Osteocyte (in vitro differentiated cells): ENCODE measurements at places on chromosomes 7 and 10.

DNA sequence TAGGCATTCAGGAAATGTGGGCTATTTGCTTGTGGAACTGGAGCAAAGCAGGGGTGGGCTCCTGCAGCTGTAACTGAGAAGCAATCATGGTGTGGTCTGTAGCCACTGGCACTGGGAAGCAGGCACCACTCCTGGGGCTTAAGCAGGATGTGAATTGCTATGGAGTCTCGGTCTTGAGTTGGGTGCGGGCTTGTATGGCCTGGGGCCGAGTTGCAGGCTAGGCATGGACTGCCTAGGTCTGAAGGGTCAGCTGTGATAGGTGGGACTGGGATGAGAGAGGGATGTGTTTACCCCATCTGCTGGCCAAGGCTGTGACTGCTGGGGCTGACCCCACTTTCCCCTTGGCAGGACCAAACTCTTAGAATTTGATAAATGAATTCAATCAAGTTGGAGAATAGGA, 43.0 kb downstream of the ADCY1 start:
- peak; percentile 56 for DNase-seq

- no peak for DNase-seq
These were observed 490.6 kb upstream of the FOXK1 start for GRCh38 chr7:4191525-4191924.

GRCh38 chr7:30403477-30403876, 75.1 kb downstream of the NOD1 start:
- DNase-seq = no peak

DNA sequence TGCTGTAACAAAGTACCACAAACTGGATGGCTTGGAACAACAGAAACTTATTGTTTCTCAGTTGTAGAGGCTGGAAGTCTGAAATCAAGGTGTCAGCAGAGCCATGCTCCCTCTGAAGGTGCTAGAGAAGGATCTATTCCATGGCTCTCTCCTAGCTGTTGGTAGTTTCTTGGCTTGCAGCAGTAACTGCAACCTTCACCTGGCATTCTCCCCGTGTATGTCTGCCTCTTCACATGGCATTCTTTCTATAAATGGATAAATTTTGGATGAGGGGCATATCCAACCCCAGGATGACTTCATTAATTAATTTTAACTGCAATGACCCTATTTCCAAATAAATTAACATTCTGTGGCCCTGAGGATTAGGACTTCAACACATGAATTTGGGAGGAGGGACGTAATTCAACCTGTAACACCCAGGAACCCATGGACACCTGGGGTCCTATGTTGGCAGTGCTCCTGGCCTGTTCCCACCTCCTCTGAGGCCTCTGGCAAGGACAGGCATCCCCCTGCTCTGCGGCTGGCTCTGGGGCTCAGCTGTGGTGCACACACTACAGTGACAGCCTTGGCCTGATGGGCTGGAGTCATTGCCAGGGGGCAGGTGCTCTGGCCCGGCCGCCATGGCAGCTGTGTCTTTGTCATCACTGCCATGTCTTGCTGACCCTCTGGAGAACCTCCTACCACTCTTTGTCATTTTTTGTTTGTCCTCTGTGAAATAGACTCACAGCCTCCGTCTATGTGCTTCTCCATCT, 30.8 kb downstream of the LSMEM1 start:
- DNase-seq = no peak

GRCh38 chr7:30005464-30005863, 15.9 kb upstream of the SCRN1 start:
- no peak for DNase-seq

GRCh38 chr10:129771991-129772431, 192.1 kb downstream of the EBF3 start:
- DNase-seq = peak; percentile 79

GRCh38 chr7:27942711-27943110, 202.7 kb downstream of the TAX1BP1 start:
- DNase-seq = no peak

- DNase-seq = no peak
These were observed 107.3 kb upstream of the SHH start for GRCh38 chr7:155919391-155920067.

DNA sequence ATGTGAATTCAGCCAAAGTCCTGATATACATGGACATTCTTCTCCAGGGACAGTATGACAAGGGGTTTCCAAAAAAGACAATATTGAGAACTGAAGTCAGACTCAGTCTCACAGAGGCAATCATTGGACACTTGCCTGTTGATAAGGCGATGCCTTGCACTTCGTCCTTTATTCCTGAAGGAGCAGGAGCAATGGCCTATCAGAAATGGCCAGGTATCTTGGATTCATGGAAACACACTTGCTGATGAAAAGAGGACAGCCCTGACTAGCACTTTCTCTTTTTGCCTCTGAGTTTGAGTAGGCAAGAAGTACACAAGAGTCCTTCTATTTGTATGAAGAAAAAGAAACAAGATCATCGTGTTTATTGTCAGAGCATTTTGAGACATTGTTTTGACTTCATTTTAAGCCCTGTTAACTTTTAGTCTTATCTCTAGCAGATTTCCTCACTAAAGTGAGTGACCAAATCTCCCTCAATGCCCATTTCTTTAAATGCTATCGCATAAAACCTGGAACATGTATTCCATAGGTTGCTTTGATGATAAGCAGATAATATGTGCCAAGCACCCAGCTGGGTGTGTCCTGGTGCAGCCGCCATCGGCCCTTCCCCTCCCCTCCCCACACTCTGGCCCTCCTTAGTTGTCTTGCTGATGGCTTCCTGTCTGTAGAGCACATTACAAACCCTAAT, 26.6 kb downstream of the ST8SIA6 start:
- DNase-seq = no peak

GRCh38 chr7:36784991-36785940, 61.0 kb upstream of the AOAH start:
- no peak for DNase-seq

- DNase-seq = no peak
These were observed 21.4 kb upstream of the CRYGN start for GRCh38 chr7:151461096-151461941.

DNA sequence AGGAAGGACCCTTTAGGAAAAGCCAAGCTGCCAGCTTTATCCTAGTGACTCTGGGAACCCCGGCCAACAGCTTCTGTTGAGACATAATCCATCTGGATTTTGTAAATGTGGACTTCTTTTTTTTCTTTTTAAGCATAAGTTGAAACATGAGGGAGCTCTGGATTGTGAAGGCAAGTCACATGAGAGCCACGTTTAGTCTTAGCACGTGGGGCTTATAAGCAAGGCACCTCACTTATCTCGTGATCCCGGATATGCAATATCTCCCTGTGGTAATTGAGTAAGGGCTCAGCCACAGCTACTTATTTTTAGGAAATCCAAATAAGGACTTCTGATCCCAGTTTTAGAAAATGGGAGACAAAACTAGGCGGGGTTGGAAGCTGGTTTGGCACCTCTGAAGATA, 111.2 kb upstream of the PTN start:
- DNase-seq = no peak

DNA sequence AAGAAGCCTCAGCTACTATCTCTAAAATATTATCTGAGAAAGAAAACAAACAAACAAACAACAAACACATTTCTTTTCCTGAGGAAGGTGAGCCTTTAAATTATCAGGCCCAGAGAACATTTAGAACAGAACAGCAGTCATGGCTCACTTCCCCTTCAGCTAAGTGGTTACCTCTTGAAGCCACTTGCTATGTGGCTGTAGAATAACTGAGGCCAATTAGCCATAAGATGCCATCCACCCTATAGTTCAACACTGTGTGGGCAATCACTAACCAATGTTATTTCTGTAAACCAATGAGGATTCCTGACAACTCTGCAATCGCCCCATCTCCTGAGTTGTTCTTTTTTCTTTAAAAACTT, 3.7 kb upstream of the UPP1 start:
- no peak for DNase-seq

DNA sequence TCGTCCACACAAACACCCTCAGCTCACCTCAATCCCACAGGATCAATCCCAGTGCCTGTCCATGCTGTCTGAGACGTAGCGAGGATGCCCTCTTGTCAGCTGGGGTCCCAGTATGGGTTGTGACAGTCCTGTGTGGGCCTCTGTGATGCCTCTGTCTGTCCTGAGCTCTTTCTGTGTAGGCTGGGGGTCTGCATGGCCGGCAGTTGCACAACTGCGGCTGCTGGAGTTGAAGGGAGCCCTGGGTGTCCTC, 12.4 kb downstream of the ANTXRL start:
- peak; percentile 73 for DNase-seq

DNA sequence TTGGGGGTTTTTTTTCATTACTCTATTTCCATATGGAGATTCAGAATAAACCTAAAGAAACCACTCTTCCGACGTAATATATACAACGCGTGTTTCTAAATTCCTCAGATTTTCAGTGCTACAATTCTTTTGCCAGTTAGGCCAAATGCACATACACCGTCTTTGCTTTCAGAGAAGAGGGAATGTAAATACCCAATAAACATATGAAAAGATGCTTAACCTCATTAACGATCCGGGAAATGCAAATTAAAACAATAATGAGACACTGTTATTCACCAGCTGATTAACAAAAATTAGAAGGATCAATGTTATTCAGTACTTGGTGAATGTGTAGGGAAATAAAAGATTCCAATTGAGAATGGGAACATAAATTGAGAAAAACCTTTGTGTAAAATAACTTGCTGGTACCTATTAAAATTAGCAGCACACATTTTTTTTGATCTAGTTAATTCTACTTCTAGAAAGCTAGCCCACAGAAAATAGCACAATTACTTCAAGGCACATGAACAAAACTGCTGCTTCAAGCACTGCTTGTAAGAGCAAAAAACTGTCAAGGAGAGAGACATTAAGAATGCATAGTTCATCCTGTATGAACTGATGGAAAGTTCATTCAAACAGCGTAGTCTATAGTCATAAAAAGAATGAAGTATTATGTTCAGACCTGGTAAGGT, 56.7 kb downstream of the FGFR2 start:
- no peak for DNase-seq

DNA sequence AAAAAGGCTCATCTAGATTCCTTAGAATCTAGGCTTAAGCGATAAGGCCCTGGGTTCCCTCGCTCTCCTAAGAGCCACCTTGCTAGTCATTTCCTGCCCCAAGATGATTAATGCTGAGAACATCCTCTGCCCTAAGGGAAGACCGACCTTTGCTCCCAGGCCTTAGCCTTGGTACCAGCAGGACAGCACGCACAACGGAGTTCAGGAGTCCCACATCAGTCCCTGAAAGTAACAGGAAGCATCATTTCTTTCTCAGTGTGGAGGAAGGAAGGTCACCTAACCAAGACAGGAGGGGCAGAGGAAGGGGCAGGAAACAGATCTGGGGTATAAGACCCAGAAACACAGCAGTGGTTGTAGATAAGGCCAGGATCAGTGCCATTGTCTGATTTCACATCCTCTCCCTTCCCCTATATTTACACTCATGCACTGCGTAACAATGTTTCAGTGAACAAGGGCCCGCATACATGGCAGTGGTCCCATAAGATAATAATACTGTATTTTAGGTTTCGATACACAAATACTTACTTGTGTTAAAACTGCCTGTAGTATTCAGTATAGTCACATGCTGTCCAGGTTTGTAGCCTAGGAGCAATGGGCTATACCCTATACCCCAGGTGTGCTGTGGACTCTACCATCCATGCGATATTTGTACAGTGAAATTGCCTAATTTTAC, 8.1 kb upstream of the FAM107B start:
- DNase-seq = no peak

DNA sequence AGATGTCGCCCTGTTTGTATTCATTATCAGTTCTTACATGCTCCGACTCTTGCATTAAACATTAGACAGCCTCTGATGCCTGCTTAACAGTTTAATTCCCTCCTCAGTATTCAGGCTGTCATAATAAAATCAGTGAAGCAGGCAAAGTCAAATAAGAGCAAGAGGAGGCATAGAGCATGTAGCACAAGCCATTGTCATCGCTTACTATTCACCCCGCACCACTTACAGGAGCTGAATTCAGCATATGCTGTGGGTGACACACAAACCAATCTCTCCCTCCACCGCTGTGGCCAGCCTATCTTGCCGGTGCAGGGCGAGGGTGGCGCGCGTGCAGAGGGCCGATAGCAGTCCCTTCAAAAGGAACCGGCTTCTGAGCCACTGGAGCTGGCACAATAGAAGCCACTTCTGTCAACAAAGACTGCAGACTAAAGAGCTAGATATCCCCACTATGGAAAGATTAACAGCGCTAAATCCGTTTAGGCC, 433.2 kb upstream of the MGMT start:
- no peak for DNase-seq

DNA sequence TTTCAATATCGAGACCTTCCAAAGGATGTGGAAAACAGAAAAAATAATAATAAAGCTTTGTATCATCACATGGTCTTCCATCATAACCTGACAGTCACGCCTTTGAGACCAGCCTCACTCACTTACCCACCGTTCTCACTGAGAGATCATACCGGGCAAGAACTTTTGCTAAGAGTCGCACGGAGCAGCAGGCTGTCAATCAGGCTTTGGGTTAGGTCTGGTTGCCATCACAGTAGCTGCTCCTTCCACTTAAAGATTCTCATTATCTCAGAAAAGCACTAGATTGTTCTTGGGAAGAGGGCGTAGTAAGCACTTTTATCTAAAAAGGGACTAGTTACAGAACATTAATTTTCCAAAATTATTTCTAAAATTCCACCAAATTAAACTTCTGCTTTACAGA, 2.0 kb downstream of the RELN start:
- DNase-seq = no peak

- DNase-seq = no peak
These were observed 59.7 kb downstream of the PHYHIPL start for GRCh38 chr10:59236064-59236697.

- DNase-seq = no peak
These were observed 75.8 kb downstream of the LSMEM1 start for GRCh38 chr7:112556633-112557032.

DNA sequence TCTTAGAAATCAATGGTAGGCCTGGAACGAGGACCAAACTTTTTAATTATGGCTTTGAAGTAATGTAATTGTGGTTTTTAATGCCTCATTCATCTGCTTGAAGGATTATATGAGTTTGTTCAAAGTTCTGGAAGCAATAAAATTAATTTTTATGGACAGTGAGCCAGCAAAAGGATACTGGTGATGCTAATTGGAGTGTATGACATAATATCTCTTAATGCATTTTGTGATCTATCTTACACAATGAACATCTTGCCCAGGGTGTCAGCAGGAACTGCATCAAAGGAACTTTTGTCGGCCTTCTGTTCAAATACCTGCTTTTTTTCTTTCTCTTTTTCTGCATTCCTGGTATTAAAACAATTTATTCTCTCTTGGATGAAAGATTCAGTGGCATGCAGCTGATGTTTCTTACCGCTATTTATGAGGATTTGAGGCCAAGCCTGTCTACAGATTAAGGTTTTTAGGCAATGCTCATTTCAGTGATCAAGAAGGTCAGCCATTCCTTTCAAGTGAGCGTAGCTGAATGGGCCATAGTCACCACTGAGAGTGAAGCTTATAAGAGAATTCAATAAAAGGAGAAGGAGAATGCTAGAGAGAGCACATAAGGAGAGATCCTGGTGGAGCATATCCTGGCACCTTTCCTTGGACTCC, 974.8 kb downstream of the SORCS3 start:
- no peak for DNase-seq

DNA sequence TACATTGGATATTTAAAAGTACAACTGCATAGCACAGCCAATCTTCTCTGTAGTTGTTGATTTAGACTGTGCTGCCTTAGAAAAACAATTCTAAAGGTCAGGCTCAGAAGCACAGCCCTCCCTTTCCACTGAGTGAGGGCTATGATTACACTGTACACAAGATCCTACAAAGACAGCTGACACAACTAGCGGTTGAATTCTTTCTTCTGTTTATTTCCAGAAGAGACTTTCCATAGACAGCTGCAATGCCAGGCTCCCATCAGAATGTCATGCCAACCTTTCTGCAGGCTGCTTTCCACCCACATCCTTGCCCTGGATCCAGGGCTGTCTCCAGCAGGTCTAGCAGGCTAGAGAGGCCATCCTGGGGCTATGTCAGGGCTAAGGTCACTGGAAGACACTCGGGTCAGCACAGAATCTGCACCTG, 39.3 kb downstream of the FAM13C start:
- no peak for DNase-seq
